ENCODE measurements at places on chromosomes 5 and 9.

GRCh38 chr9:80004714-80005113 lies 432.9 kb downstream of the TLE4 start:
- H3K36me3 ChIP-seq = no peaks in the 10 kb centered on the region
- H3K27me3 ChIP-seq = no peaks in the 10 kb centered on the region
- H3K27ac ChIP-seq = no peak overlapping the region
- no peak overlapping the region for H3K4me3 ChIP-seq
- DNase-seq = no peak

DNA sequence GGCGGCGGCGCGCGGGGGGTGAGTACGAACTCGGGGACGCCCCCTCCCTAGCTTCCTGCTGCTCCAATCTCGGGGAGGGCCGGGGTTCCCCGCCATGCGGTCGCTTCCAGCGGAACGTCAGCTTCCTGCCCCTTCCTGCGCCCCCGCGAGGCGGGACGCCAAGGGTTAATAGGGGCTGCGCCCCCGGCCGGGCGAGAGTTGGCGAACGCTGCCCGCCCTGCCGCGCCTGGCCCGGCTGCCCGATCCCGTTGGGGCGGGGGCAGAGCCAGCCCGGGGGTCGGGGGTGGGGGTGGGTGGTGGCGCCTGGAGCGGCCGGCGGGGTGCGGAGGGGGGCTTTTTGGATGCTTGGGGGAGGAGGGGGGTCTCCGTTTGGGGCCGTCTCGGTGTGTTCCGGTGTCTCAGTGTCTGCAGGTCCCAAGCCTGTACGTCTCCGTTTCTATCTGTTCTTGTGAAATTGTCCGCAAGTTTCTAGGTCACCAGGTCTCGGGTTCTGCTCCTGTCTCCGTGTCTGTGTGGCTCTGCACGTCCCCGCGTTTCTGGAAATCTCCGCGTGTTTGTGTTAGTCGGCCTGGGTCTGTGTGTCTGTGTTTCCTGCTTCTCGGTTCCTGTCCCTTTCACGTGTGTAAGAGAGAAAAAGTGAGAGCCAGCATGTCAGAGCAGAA lies 789 bp downstream of the COL27A1 start:
- DNase-seq = no peak
- H3K36me3 ChIP-seq = no peaks in the 10 kb centered on the region
- peak overlapping the region; percentile 90 for H3K4me3 ChIP-seq
- peak overlapping the region; percentile 57 for H3K27ac ChIP-seq

- DNase-seq = peak; percentile 69
- H3K4me3 ChIP-seq = no peak overlapping the region
- H3K36me3 ChIP-seq = no peaks in the 10 kb centered on the region
Observed at GRCh38 chr9:132114102-132114707, 34.5 kb upstream of the MED27 start.

- DNase-seq = no peak
- H3K4me1 ChIP-seq = no peaks in the 10 kb centered on the region
- H3K36me3 ChIP-seq = no peaks in the 10 kb centered on the region
- no peak overlapping the region for H3K27ac ChIP-seq
- H3K4me3 ChIP-seq = no peak overlapping the region
Observed at GRCh38 chr9:114836769-114837168, 30.9 kb upstream of the TNFSF15 start.

DNA sequence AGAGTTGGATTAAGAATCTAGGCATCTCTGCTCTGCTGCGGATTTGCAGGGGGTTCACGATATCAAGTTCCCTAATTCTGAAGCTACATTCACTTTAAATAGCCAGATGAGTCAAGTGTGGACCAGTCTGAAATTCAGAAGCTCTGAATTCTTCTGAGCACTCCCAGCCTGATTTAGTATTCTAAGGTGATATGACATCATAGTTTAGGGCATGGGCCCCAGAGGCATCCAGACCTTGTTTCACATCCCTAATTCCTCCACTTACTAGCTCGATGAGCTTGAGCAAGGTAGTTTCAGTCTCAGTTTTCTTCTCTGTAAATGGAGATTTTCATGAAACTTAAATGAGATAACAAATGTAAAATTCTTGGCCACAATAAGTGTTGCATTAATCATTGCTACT lies 65.2 kb downstream of the TMEM167A start:
- DNase-seq = no peak
- H3K36me3 ChIP-seq = no peaks in the 10 kb centered on the region
- no peaks in the 10 kb centered on the region for H3K27me3 ChIP-seq
- no peaks in the 10 kb centered on the region for H3K4me1 ChIP-seq
- no peak overlapping the region for H3K4me3 ChIP-seq

DNA sequence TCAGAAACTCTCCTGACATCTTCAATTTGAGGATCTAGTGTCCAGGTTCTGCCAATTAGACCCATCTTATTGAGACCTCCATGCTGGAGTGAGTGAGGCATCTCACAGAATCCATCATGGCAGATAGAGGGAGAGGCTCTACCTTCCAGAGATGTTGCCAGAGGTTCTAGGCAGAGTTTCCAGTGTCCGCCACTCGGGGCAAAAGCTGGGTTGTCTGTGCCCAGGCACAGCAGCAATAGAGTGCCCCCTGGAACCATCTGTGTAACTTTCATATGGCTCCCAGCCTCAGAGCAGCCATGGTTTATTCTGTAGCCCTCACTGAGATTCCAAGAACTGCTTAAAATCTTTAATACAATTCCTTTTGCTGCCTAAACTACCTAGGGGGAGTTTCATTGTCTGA lies 16.6 kb upstream of the CCDC112 start:
- no peak overlapping the region for H3K27ac ChIP-seq
- no peaks in the 10 kb centered on the region for H3K27me3 ChIP-seq
- no peaks in the 10 kb centered on the region for H3K36me3 ChIP-seq
- no peaks in the 10 kb centered on the region for H3K4me1 ChIP-seq

- H3K36me3 ChIP-seq = peaks cover 5% of the 10 kb centered on the region
- no peaks in the 10 kb centered on the region for H3K4me1 ChIP-seq
- no peak for DNase-seq
- H3K4me3 ChIP-seq = no peak overlapping the region
- H3K27ac ChIP-seq = no peak overlapping the region
- H3K27me3 ChIP-seq = no peaks in the 10 kb centered on the region
Observed at GRCh38 chr5:116448870-116449427, 125.7 kb downstream of the SEMA6A start.

GRCh38 chr5:148445578-148445977 lies 61.8 kb downstream of the FBXO38 start:
- H3K36me3 ChIP-seq = peaks cover 10% of the 10 kb centered on the region
- H3K4me3 ChIP-seq = no peak overlapping the region
- H3K27ac ChIP-seq = no peak overlapping the region
- DNase-seq = no peak
- no peaks in the 10 kb centered on the region for H3K27me3 ChIP-seq
- H3K4me1 ChIP-seq = no peaks in the 10 kb centered on the region

- no peak for DNase-seq
- no peaks in the 10 kb centered on the region for H3K36me3 ChIP-seq
Observed at GRCh38 chr5:93748875-93749397, 7.5 kb upstream of the POU5F2 start.

- no peak overlapping the region for H3K27ac ChIP-seq
- no peaks in the 10 kb centered on the region for H3K36me3 ChIP-seq
- no peaks in the 10 kb centered on the region for H3K4me1 ChIP-seq
- H3K27me3 ChIP-seq = no peaks in the 10 kb centered on the region
Observed at GRCh38 chr9:27665136-27665535, 91.9 kb upstream of the C9orf72 start.

DNA sequence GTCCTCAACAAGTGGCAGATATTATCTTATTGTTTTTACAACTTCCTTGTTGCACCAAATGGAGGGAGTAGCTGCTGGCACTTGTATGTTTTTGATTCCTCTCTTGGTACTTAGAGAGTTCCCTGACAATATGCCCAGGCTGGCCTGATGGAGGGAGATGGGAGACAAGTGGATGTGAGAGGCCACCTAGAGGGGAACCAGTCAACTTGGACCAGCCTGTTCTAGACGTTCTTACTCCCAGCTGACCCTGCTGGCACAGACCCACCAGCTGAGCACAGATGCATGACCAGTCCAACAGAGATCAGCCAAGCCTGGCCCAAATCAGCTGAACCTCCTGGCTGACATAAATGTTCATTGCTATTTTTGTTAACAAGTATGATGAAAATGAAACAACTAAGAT lies 60.9 kb upstream of the GDNF start:
- H3K4me3 ChIP-seq = no peak overlapping the region
- DNase-seq = no peak
- no peaks in the 10 kb centered on the region for H3K27me3 ChIP-seq

GRCh38 chr5:6469836-6470235 lies 21.2 kb downstream of the UBE2QL1 start:
- no peak for DNase-seq
- no peaks in the 10 kb centered on the region for H3K36me3 ChIP-seq
- no peaks in the 10 kb centered on the region for H3K27me3 ChIP-seq
- no peak overlapping the region for H3K27ac ChIP-seq
- H3K4me1 ChIP-seq = no peaks in the 10 kb centered on the region

- H3K36me3 ChIP-seq = no peaks in the 10 kb centered on the region
- no peak overlapping the region for H3K4me3 ChIP-seq
- DNase-seq = no peak
- H3K27ac ChIP-seq = no peak overlapping the region
Observed at GRCh38 chr9:68825762-68826472, 120.9 kb downstream of the PIP5K1B start.

DNA sequence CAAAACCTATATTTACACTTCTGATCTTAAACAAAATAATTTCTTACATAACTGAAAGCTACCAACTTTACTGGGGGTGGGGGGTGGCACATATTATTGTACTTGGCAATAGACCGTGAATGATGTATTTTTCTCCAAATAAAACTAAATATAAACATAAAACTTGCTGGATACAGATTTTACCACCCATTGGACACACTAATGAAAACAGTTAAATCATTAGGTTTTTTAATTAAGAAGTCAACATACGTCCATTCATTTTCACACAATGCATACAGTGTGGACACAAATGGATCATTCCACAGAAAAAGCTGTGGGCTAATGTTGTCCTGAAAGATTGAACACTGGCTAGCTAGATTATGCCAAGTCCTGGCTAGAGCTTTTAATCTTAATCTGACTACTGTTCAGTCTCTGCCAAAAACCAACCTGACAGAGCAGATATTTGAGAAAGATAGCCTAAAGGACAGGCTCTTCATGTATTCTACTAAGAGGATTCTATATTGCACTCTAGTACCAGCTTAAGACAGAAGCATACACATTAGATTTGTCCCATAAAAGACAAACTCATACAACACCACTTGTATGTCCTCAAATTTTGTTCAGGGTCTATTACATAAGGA lies 118.1 kb downstream of the SIL1 start:
- no peak overlapping the region for H3K27ac ChIP-seq
- no peak overlapping the region for H3K4me3 ChIP-seq
- no peaks in the 10 kb centered on the region for H3K27me3 ChIP-seq
- no peaks in the 10 kb centered on the region for H3K4me1 ChIP-seq

DNA sequence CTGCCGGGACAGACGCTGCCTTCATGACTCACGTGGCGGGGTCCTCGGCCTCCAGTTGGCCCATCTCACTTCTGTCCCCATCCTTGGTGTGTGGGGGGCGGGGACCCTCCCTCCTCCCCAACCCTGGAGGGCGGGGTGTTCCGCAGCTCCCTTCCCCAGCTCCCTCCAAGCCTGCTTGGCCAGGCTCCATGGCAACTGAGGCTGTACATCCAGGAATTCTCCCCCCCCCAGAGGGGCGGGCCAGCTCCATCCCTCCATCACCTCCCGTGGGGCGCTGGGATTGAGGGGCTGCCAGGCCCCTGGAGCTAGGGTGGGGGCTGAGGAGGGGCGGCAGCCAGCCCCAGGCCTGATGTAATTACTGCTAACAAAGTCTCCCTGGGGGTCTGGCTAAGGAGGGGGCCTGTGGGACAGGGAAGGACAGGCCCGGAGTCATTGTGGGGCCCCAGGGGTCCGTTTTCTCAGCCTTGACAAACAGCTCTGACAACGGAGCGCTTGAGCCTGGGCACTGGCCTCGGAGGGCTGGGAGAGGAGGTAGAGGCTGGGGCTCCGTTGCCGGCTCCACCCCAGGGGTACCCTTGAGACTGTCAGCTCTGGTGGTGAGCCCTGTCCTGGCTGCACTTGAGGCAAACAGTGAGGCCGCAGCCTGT lies 8.0 kb downstream of the DIPK1B start:
- H3K36me3 ChIP-seq = peaks cover 13% of the 10 kb centered on the region
- H3K4me1 ChIP-seq = no peaks in the 10 kb centered on the region
- H3K4me3 ChIP-seq = no peak overlapping the region
- no peaks in the 10 kb centered on the region for H3K27me3 ChIP-seq

DNA sequence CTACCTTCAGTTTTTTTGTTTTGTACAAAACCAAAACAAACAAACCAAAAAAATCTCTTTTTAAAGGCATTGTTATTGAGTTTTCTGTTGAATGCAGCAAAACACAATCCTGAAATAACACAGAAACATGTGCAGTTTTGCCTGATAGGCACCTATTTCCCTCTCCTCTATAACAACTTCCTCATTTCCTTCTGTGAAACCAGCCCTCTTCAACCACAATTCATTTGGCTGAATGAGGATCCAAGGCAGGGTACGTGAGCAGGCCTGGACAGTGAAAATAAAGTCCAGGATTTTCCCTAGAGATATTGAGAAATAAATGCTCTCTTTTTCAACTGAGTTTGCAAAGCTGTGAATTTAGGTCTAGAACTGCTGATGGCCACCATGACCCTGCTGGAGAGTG lies 134.8 kb upstream of the LARP1 start:
- H3K4me1 ChIP-seq = no peaks in the 10 kb centered on the region
- DNase-seq = no peak
- no peaks in the 10 kb centered on the region for H3K36me3 ChIP-seq

DNA sequence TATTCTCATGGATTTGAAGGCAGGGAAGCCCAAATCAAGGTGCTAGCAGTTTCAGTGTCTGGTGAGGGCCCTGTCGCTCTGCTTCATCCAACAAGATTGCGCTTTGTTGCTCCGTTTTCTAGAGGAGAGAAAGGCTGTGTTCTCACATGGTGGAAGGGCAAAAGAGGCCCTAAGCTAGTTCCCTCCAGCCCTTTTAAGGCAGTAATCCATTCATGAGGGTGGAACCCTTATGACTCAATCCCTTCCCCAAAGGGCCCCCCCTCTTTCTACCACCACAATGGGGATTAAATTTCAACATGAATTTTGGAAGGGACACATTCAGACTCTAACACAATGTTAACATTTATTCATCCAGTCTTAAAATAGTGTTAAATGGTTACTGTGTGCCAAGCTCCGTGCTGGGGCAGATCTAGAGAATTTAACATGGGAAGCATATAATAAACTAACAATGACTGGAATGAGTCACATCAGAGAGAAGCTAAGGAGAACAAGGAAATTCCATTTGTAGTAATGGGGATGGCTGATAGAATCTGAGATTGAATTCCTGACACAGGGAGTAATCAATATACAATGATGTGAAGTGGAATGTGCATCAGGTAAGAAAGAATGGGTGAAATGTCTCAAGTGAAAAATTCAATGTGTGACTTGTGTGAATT lies 382.8 kb upstream of the ZNF608 start:
- H3K27me3 ChIP-seq = no peaks in the 10 kb centered on the region
- H3K27ac ChIP-seq = no peak overlapping the region
- H3K4me1 ChIP-seq = no peaks in the 10 kb centered on the region
- no peak for DNase-seq
- H3K4me3 ChIP-seq = no peak overlapping the region

GRCh38 chr9:116900007-116900367 lies 212.9 kb downstream of the TRIM32 start:
- H3K4me3 ChIP-seq = no peak overlapping the region
- H3K27me3 ChIP-seq = no peaks in the 10 kb centered on the region
- H3K4me1 ChIP-seq = no peaks in the 10 kb centered on the region
- no peak for DNase-seq
